ENCODE measurements at places on chromosomes 2 and 18.

DNA sequence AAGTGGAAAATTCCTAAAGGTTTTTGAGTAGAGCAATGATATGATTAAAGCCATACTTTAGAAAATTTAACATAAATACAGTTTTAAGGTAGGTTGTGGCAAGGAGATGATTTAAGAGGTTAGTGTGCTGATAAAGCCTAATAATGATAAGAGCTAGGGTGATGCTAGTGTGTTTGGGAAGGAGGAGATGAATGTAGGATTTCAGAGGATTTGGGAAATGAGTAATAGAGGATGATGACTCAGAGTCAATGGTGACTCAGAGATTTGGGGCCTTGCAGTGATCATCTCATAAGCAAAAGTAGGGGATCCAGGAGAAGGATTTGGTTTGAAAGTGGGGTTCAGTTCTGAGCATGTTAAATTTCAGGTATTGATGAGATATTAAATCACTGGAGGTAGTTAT, 23.3 kb downstream of the STAMBP start:
- no peak for DNase-seq

DNA sequence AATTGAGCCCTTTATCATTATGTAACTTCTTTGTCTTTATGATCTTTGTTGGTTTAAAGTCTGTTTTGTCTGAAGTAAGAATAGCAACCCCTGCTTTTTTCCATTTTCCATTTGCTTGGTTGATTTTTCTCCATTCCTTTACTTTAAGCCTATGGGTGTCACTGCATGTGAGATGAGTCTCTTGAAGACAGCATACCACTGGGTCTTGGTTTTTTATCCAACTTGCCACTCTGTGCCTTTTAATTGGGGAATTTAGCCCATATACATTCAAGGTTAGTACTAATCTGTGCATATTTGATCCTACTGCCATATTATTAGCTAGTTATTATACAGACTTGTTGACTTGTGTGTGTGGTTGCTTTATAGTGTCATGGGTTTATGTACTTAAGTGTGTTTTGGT, 89.6 kb downstream of the NBEAL1 start:
- DNase-seq: no peak

- no peak for DNase-seq
Measured at GRCh38 chr2:232139786-232140562, 178.5 kb downstream of the DIS3L2 start.

DNA sequence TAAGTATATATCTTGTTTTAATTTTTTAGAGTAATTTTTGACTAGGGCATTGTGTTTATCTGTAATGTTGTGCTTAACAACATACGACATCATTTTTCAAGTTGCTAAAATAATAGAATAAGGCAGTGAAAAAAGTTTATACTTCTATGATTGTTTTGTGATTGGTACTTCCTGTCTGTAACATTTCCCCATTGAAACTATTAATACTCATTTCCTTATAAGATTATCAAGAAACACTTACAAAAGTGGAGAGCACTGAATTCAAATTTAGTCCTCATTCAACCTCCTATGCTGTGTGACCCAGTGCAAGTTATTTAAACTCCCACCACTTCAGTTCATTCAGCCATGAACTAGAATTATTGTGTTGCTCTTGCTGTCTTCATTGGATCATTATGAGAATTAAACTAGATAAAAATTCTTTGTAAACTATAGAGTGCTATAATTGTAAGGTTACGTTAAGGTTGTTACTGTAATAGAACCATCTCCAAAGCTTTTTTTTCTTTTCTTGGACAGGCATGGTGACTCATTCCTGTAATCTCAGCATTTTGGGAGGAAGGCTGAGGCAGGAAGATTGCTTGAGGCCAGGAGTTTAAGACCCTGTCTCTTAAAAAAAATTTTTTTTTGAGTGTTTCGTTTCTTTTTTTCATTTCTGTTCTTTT, 2.8 kb downstream of the ETAA1 start:
- no peak for DNase-seq

- no peak for DNase-seq
Measured at GRCh38 chr2:75431276-75431675, 129.5 kb downstream of the EVA1A start.

DNA sequence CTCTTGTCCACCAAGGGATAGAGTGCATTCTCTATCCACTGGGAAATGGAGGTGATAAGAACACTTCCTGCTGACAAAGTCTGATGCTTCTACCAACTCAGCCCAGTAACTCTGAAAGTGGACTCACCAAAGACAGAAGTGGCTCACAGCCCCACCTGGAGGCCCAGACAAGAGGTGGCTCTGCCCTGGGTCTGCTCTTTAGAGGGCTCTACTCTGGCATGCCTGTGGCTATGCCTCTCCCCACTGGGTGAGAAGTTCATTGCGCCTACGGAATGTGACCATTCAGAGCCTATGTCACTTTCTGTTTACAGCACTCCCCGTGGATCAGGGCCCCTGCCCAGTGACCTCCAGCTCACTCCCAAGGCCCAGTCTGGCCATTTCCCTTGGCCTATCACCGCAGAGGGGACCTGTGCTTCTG, 13.5 kb upstream of the XDH start:
- no peak for DNase-seq

- no peak for DNase-seq
Measured at GRCh38 chr18:67154979-67155378, 361.5 kb downstream of the DSEL start.

- no peak for DNase-seq
Measured at GRCh38 chr2:101516823-101517690, 42.1 kb upstream of the RFX8 start.

- no peak for DNase-seq
Measured at GRCh38 chr2:128306081-128306930, 12.4 kb downstream of the HS6ST1 start.

DNA sequence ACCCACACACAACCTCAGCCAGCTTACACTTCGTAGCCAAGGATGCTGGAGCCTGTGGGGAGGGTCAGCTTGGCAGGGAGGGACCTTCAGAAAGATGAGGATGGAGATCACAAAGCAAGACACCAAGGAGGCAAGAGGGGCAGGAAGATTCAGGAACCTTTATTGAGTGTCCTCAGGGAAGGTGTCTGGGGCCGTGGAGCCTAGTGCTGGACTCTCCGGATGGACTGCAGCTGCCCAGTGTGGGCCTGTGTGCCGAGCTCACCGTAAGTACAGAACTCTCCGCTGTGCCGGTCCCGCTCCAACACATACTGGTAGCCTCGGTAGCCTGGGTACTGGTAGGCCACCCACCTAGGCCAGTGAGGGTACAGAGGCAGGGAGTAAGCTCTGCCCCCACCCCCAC, 3.2 kb downstream of the CRYBA2 start:
- no peak for DNase-seq

DNA sequence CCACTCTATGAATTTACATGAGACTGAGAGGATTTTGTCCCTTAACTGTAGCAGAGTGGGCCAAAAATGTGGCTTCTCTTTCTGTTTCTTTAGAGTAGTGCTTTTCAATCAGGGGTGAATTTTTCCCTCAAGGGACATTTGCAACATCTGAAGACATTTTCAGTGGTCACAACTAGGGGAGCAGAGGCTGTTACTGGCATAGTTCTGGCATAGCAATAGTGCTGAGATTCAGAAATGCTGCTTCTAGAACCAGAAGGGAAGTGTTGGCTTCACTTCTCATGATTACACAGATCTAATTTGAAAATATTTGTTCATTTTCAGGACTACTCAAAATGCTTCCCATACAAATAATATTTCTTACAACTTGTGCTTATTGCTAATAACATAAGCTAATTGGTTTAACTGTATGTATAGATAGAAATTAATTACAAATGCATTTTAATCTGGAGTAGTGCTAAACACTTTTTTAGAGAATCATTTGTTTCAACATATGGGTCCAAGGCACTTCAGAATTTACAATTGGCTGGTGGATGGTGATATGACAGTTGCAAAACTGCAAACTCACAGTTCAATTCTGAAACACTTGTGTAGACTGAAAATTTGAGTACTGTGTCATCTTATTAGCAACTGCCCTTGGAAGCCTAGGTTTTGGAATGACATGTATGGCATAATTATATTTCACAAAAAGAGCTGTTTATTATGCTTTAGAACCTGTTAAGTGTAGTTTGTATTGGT, 526.7 kb downstream of the THSD7B start:
- DNase-seq: no peak

- DNase-seq: no peak
Measured at GRCh38 chr2:203823173-203823572, 44.4 kb upstream of the CTLA4 start.

GRCh38 chr2:9439536-9439935, 16.1 kb downstream of the CPSF3 start:
- DNase-seq: no peak

DNA sequence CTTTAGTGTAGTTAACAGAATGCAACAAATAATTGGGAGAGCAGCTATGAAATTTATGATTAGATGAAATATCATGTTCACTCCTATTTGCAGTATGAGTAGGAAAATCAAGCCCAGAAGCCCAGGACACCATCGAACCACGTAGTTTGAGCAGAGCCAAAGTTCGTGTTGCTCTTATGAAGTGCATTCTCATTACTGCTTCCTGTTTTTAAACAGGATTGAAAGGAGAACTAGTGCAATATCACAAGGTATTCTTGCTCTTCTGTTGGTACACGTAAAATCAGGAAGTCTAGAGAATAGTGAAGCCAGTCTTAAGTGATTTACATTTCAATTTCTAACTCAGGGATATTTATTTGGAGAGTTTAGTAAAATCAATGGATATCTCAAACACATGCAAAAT, 21.1 kb downstream of the ARHGAP15 start:
- no peak for DNase-seq

- DNase-seq: no peak
Measured at GRCh38 chr2:96866986-96867755, 2.7 kb downstream of the SEMA4C start.

- DNase-seq: no peak
Measured at GRCh38 chr2:95063086-95063958, 37.8 kb downstream of the MAL start.

- DNase-seq: no peak
Measured at GRCh38 chr2:55899881-55900280, 23.7 kb downstream of the EFEMP1 start.

DNA sequence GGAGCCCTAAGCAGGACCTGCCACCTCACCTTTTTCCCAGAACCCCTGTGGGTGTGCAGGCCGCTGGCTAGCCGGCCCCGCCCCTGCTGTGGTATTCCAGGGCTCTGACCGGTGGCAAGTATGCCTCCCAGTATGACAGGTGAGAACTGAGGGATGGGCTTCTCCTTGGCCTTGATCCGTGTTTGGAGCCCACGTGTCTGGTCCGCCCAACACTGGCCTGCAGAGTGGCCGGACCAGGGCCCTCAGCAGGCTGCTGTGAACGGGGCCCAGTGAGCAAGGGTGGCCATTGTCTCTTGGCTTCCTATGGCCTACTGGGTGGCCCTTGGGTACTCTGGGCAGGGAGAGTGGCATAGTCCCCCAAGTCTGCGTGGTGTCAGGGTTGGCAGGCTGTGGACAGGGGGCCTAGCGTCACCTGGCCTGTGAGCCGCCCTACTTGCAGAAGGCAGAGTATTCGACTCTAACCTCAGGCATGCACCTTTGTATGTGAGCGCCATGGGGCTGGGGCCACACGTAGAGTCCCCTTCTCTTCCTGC, 1.8 kb downstream of the RNPEPL1 start:
- DNase-seq: no peak

DNA sequence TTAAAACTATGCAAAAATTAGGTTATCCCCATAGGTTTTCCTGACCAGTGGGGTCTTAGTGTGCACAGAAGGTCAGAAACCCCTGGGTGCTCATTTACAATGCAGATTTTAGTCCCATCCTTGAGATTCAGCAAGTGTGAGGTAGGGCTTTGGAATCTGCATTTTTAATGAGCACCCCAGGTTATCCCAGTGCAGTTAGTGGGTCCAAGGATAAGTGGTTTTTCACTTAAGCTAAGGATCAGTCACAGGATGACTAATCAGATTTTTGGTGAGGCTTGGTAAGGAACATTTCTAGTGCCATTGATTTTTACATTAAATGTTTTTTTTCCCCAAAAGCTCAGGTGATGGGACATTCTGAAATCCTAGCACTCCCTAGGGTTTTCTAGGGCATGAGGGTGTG, 50.7 kb upstream of the MGAT5 start:
- no peak for DNase-seq

- no peak for DNase-seq
Measured at GRCh38 chr2:32697156-32697555, 69.3 kb downstream of the TTC27 start.

DNA sequence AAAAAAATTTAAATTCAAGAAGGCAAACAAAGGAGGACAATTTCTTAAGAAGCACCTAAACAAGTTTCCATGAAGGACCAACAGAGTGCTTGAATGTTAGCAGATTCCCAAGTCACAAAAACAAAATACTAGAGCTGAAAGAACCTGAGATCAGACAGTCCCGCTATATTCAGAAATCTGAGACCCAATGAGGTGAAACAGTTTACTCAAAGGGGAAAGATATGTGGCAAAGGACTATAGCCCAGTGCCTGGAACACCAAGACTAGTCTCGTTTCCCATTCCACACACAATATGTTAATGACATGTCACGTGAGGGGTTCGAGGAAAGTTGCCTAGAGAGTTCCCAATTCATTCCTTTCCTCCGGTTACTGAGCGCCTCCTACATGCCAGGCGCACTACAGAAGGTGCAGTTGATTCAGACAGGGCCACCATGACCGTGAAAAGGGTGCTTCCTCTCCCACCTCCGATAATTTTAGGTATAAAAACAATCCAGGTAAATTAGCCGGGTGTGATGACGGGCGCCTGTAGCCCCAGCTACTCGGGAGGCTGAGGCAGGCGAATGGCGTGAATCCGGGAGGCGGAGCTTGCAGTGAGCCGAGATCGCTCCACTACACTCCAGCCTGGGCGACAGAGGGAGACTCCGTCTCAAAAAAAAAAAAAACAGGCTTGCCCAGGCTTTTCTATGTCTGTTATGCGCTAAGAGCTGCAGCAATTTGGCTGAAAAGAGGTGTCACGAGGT, 617 bp downstream of the SRBD1 start:
- peak; percentile 6 for DNase-seq

- no peak for DNase-seq
Measured at GRCh38 chr2:8412586-8412985, 269.3 kb upstream of the ID2 start.

GRCh38 chr2:62217421-62217820, 21.5 kb downstream of the B3GNT2 start:
- no peak for DNase-seq

DNA sequence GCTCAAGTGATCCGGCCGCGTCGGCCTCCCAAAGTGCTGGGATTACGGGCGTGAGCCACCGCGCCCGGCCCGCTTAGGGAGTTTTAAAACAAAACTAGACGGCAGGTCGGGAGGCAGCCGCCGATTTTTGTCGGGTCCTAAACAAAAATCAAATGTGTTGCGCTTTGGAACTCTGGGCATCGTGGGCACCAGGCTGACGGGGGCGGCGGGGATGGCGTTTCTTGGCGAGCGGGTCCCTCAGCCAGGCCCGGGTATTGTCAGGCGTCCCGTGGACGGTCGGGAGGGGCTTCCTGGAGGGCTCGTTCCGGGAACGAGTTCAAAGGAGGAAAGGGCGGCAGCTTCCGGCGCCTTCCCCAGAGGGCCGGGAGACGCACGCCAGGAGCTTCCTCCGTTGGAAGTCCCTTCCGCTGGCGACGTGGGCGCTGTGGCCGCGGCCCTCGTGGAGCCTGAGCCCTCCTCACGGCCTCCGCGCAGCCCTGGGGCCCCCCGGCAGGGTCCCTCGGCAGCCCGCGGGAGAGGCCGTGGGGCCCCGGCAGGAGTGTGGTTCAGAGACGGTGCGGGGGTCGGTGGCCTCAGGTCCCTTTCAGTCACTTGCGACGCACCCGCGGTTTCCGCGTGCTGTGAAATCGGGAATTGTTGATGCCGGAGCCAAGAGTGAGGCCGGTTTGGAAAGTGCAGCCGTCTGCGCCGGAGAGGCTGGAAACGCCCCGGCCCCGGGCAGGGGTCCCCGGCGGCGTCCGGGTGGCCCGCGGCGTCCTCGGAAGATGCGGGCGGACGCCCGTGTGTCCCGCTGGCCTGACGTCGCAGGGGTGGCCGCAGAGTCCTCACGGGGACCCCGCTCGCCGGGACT, 59.3 kb downstream of the EMILIN2 start:
- no peak for DNase-seq

Measured in stimulated activated CD4-positive, alpha-beta T cell treated with anti-CD3 and anti-CD28 coated beads, Interleukin-15, amount 100 ng/mL, for 1 hour (primary cell).